CD4-positive, alpha-beta T cell treated with Interleukin-4 for 1 hour (primary cell): ENCODE measurements at places on chromosomes 7 and 10.

DNA sequence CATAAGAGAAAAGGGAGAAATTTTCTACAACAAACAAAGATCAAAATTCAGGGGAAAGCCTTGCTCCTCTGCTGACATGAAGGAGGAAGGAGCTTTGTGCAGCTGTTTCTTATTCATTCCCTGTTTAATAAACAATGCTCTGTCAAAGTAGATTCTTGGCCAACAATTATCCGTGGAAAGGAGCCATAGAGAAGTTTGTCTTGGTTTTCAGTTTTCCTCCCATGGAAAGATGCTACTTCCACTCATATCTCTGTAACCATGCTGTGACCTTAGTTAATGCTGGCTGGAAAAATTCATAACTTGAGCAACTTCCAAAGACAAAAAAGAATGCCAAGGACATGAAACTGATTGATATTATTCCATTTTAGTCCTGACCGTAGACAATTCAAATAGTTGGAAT lies 8.1 kb downstream of the DDC start:
- DNase-seq, result no peak

DNA sequence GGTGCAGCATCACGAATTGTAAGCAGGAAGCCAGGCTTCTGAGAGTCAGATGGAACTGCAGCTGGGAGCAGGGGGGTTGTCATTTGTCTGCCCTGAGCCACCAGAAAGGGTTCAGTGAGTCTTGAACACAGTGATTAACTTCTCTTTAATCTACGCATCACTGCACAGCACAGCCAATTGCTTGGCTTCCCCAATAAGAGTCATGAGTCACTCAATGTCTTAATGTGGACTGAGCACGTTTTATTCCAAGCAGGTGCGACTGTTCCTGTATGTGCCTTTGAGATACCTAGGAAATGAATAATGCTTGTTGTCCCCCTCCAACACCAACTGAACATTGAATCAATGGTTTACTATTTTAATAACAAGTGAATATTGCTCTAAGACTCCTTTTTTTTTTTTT lies 26.0 kb upstream of the PLEKHA1 start:
- DNase-seq, result no peak

DNA sequence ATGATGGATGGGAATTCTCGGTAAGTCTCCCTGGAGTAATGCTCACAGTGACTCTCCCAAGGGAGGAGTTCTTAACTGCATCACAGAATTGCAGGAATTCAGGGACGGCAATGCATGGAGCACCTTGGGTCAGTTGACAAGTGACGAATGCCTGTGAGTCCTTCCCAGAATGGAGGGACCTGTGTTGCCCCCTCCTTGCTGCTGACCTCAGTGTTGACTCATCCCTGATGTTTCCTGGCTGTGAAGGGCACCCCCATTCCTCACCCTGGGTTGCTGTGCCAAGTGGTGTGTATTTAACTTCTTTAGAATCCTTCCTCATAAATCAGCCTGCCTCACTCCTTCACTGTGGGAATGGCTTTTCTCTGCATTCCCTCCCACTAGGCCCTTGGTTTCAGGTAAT lies 98.9 kb downstream of the LRMDA start:
- DNase-seq, result no peak

GRCh38 chr7:36487756-36488336 lies 98.2 kb downstream of the ANLN start:
- DNase-seq, result peak; percentile 74

DNA sequence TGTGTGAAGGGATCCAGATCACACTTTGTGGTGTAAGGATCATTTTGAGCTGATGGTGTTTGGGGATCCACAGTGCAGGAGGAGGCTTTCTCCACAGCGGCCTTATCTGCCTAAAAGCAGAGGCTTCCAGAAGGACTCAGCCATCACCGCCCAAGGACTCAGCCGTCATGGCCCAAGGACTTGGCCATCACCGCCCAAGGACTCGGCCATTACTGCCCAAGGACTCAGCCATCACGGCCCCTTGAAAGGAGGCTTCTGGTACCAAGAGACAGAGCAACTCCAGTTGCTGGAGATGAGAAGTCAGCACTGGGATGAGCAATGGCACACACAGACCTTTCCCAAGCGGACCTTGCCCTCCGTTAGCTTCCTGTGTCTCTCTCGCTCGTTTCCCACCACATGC lies 6.0 kb upstream of the CFAP46 start:
- no peak for DNase-seq

- peak; percentile 66 for DNase-seq
Observed at GRCh38 chr10:101843032-101844021, at the start of gene KCNIP2. TSS of gene KCNIP2 (minus strand) at chr10:101843800. CDS start at chr10:101843568, 232 bp downstream.

GRCh38 chr7:45451342-45452035 lies 122.7 kb upstream of the ADCY1 start:
- DNase-seq, result no peak

- no peak for DNase-seq
Observed at GRCh38 chr7:117781707-117782106, 91.5 kb downstream of the CTTNBP2 start.

DNA sequence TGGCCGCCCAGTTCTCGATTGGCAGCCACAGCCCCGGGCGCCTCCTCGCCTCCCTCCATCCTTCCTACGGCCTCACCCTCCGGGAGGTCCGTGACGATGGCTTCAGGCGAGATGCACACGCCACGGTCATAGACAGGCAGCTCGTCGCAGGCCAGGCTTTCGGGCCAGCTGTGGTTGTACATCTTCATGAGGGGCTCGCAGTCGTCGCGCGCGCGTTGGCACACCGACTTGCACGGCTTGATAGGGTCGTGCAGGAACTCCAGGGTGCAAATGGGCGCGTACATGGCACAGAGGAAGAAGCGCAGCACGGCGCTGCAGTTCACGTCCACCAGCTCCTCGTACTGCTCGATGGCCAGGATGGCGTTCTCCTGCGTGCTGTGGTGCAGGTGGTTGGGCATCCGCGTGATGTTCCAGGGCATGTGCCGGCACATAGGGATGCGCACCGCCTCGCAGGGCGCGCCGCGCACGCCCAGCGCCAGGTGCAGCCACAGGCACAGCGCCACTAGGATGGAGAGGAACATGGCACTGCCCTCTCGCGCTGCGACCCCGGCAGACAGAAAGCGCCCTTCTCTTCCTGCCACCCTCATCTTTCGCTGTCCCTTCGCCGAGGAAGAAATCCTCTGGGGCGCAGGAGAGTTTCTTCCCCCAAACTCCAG lies 472 bp downstream of the SFRP4 start:
- DNase-seq, result no peak

GRCh38 chr7:132934017-132934416 lies 147.9 kb downstream of the CHCHD3 start:
- DNase-seq, result no peak

DNA sequence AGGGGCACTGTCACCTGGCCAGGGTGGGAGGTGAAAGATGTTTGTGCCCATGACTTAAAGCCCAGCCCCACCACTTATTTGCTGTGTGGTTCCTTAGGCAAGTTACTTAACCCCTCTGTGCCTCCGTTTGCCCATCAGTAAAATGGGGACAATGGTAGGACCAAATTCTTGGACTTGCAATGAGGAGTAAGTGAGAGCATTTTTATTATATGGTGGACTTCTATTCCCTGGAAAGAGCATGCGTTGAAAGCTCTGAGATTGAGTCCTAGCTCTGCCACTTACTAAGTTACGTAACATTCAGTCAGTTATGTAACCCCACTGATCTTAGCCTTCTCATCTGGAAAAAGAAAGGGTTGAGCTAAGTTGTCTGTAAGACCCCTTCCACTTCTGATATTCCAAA lies 18.8 kb downstream of the VSIR start:
- no peak for DNase-seq

DNA sequence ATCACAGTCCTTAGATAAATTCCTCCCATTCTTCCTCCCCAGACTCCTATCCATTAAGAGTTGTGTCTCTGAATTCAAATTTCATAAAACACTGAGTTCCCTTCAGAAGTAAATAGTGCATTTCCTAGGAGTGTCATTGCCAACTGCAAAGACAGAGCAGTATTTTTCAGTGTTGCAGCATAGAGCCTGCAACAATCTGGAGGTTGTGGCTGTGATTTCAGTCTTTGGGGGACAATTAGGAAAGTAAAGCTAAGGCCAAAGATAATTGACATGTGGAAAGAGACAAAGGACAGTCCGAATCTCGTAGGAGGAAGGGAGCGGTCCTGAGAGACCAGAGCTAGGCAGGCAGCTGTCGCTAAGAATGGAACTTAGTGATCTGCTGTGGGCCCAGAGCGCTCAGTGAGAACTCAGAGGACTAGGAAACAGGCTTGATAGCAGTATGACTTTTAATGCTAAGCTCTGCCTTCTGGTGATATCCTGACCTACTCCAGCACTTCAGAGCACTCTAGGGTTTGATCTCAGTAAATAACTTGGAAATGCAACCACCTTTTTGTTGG lies 46.2 kb downstream of the PRPF18 start:
- DNase-seq, result no peak
